ENCODE measurements at places on chromosomes 16 and 17. TPM values are rescaled to one million over a fixed set of nuclear protein-coding genes. Genes with fewer than 3 reads are reported as not detected.

DNA sequence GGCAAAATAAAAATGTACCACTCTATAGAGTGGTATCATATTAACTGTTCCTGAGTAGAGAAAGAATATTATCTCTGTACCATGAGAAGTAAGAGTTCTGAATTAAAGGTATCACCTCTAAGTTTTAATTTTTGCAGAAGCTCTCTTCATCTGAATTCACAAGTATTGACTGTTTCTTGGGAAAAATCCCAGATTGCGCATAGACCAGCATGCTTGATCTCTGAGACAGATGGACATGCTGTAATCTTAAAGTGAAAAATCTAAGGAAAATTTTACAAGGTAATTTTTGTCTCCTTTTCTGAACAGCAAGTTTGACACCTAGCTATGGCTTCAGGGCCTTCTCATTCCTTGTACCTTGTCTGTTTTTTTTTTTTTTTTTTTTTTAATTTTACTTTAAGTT, 1050.7 kb upstream of the RBFOX1 start:
- no peak for DNase-seq

GRCh38 chr17:1067282-1067956, 70.5 kb downstream of the TIMM22 start:
- peak; percentile 50 for DNase-seq

- no peak for DNase-seq
These were observed at the start of gene KRTAP4-6 for GRCh38 chr17:41140360-41141131. TSS of gene KRTAP4-6 (minus strand) at chr17:41140544. CDS start at chr17:41140487, 57 bp downstream.

GRCh38 chr17:38544839-38545209, 60.9 kb downstream of the SRCIN1 start:
- no peak for DNase-seq

GRCh38 chr17:41811549-41812380, at the start of gene P3H4:
TSS of gene P3H4 (minus strand) at chr17:41811949. CDS start at chr17:41811915, 34 bp downstream.
- no peak for DNase-seq

DNA sequence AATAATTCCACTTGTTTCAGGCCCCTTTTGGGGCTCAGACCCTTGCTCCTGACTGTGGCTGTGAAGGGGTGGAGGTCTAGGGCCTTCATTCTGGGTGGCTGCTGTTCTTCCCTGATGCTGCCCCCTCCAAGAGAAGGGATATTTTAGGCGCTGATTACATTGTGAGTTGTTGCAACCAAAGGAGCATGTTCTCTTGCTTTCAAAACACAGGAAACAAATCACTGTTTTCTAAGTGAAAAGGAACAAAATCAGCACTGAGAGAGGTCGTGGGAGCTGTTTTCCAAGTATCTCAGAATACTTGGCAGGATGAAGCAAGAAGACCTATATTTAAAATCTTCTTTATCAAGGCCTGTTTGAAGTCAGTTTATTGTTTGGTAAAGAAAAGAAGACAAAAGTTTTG, 25.3 kb upstream of the SEC14L1 start:
- no peak for DNase-seq

DNA sequence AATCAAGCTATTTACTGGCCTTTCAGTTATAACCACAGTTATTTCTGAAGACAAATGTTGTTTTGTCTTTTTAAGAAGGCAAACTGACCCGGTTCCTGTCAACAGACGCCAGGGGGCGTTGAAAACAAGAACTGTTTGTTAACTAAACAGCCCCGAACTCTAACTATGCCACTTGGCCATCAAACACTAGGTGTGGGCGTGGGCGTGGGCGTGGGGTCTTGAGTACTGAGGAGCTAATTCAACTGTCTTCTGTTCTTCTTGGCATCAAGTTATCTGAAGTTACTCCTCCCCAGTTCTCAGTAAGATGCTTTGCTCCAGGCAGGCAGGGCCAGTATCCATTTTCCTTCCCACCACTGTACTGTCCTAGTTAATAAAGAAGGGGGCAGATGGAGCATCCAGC, 63.3 kb upstream of the MTMR4 start:
- DNase-seq, result no peak

DNA sequence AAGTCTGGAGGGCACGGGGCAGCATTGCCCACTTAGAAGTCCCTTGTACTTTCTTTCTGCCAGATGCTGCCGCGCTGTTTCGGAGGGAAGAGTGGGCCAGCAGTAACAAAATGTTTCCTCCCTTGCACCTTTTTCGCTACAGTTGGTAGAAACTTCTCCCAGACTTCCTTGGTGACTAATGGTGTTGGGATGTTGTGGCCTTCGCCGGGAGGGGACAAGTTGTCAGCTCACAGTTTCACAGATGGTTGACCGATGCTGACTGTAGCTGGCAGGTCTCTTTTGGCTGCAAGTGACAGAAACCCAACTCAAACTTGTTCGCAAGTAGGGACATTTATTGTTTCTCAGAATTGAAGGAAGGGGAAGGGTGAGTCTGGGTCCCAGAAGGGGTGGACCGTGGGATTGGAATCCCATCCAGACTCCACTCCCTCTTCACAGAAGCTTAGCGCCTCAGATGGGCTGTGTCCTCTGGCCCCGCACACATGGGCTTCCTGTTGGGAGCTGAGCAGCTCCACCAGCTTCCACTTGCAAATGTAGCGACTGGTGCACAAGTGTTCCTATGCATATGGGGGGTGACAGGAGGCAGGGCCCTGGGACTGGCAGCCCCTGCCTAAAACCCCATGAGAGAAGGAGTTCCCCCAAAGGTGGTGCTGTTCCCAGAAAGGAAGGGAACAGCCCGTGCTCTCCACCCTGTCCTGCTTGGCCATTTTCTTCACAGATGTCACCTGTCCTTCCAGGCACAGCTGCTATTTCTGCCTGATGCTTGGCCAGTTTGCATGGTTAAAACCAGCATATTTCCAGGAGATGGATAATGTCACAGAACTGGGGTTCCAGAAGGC, 30.9 kb upstream of the RPRML start:
- no peak for DNase-seq

DNA sequence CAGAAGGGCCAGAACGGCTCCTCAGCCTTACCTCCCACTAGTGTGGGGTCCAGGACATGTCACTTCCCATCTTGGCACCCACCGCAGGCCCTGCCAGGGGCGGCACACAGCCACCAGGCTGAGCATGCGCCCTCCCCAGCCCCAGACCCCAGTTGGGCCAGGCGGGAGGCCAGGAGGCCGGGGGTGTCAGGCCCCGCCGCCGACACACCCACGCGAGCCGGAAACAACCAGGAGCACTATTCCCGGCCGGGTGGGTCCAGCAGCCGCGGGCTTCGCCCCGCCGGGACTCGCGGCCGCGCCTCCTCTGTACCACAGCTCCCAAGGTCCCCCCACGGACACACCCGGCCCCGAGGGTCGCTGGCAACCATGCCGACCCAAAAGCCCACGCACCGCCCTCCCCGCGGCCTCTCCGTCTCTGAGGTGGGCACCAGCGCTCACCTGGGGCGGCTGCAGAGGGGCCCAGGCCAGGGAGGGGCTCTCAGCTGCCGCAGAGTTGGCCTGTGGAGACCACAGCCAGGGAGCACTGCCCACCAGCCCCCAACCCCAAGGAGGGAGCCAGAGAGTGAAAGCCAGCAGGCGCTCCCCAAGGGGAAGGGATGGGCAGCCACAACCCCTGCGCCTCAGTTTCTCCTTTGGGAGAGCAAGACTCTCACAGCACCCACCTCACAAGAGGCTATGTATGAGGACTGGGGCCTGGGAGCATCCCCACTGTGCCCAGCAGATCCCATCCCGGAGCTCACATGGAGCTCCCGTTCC, 18.0 kb downstream of the B9D1 start:
- DNase-seq, result peak; percentile 87

DNA sequence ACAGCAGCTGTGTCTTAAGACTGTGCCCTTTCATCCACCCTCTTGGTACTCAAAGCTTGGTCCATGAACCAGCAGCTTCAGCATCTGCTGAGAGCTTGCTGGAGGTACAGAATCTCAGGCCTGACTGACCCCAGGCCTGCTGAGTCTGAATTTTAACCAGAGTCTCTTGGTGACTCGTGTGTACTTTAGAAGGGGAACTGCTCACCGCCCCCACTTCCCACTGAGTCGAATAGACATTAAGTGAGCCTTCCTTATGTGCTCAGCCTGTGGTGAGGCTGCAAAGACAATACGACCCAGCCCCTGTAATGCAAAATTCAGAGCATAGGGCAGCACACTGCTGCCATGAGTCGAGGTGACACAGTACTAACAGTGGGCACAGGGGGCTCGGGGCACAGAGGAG, 662.8 kb downstream of the WWOX start:
- DNase-seq, result no peak

DNA sequence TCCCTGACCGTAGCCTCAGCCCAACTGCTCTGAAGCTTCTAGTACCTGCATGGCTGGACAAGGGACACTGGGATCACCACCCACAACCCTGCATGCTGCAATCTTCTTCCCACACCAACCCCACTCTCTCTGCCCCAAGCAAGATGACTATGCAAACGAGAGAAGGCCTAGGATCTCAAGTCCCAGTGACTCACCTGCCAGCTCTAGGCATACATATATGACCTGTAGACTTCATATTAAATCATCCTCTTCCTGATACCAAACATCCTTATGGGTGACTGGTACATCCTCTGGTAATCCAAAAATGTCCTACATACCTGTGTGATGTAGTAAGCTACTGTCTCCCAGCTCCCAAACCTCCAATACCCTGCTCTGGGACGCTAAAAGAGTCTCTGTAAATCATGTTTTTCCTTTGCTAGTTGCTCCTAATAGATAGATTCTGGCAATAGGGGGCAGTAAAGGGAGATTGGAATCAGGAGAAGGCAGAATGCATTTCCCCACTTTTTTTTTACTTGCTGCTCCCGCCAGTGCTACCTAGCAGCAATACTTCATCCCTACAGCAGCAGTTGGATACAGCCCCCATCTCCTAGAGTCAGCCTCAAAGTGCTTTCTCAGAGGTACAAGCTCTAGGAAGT, 43.4 kb upstream of the SOX9 start:
- no peak for DNase-seq

GRCh38 chr16:66950437-66950836, 10.6 kb upstream of the CES3 start:
- DNase-seq, result no peak

TGFB1I1 gene
- 221 TPM for total RNA-seq

LITAFD gene
- total RNA-seq, result not detected

TMEM88 gene
- 1.9 TPM for total RNA-seq

SLC5A2 gene
- total RNA-seq, result not detected

FOXK2 gene
- total RNA-seq, result 49.4 TPM

IL34 gene
- total RNA-seq, result 25.0 TPM

Measured in chondrocyte (in vitro differentiated cells).